ENCODE measurements at places on chromosomes 12 and 14.

GRCh38 chr12:112409064-112409905 is at the start of gene RPL6:
Gene RPL6, minus strand, starts transcription at chr12:112409605. Its CDS starts 949 bp downstream, at chr12:112408656.
- no peaks in the 10 kb centered on the region for H3K36me3 ChIP-seq
- no peaks in the 10 kb centered on the region for H3K27me3 ChIP-seq
- DNase-seq, result peak; percentile 94
- peak within 1 kb of the TSS; percentile 91 for H3K4me3 ChIP-seq
- peak within 1 kb of the TSS; percentile 88 for H3K27ac ChIP-seq
- H3K4me1 ChIP-seq, result peaks cover 19% of the 10 kb centered on the region

DNA sequence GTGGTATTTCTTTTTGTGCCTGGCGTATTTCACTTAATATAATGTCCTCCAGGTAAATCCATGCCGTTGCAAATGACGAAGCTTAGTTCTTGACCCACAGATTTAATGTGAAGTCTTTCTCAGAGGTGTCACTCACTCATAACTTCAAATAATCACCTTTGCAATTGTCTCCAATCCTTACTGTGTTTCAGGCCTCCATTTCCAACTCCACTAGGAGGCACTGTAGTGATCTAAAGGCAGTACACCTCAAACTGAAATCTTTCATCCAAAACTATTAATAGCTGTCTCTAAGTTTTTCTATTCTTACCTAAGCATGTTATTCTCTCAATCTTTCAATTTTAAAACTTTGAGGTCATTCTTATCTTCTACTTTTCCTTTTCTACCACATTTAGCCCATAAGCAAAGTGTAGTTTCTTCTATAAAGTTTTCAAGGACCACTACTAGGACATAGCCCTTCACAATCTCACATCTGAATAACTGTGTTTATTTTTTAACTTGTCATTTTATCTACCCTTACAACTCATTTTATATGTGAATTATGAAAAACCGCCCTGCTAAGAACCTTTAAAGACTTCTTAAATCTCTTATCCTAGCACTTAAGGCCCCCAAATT is 25.5 kb upstream of the FBXO34 start:
- no peaks in the 10 kb centered on the region for H3K27me3 ChIP-seq
- no peaks in the 10 kb centered on the region for H3K36me3 ChIP-seq
- peak overlapping the region; percentile 57 for H3K27ac ChIP-seq
- H3K4me1 ChIP-seq, result peaks cover 29% of the 10 kb centered on the region
- H3K4me3 ChIP-seq, result no peak overlapping the region

- DNase-seq, result no peak
- no peak overlapping the region for H3K27ac ChIP-seq
- H3K36me3 ChIP-seq, result no peaks in the 10 kb centered on the region
- H3K4me1 ChIP-seq, result peaks cover 15% of the 10 kb centered on the region
- no peaks in the 10 kb centered on the region for H3K27me3 ChIP-seq
Observed at GRCh38 chr14:71384007-71384845, 477.0 kb downstream of the PCNX1 start.

DNA sequence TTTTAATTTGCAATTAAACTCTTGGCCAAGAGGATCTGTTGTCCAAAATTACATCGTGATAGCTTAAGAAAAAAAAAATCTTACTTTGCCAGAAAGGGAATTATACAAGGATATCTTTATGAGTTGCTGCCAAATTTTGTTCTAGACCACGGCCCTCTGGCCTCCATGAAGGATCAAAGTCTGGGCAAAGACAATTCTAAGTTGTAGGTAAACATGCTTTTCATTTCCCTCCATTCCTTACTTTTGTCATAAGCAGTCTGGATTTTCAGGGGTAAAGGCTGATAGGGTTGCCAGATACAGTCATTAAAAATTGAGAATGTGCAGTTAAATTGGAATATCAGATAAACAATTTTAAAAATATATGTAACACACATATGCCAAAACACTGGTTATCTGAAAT is 135.1 kb downstream of the MON2 start:
- H3K4me1 ChIP-seq, result peaks cover 5% of the 10 kb centered on the region
- H3K4me3 ChIP-seq, result peak overlapping the region; percentile 86
- peak overlapping the region; percentile 99 for H3K27ac ChIP-seq
- no peaks in the 10 kb centered on the region for H3K27me3 ChIP-seq
- DNase-seq, result no peak
- no peaks in the 10 kb centered on the region for H3K36me3 ChIP-seq

DNA sequence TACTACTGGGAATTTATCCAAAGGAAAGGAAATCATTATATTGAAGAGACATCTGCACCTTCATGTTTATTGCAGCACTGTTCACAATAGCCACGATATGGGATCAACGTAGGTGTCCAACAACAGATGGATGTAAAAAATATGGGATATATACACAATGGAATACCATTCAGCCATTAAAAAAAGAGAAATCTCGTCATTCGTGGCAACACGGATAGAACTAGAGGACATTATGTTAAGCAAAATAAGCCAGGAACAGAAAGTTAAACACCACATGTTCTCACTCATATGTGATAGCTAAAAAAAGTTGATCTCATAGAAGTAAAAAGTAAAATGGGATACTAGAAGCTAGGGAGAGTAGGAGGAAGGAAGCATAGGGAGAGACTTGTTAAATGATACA is 82.9 kb upstream of the CLMN start:
- peak overlapping the region; percentile 28 for H3K27ac ChIP-seq
- H3K36me3 ChIP-seq, result no peaks in the 10 kb centered on the region
- no peak overlapping the region for H3K4me3 ChIP-seq
- H3K4me1 ChIP-seq, result no peaks in the 10 kb centered on the region
- no peaks in the 10 kb centered on the region for H3K27me3 ChIP-seq

- H3K4me1 ChIP-seq, result no peaks in the 10 kb centered on the region
- no peaks in the 10 kb centered on the region for H3K36me3 ChIP-seq
- H3K27me3 ChIP-seq, result no peaks in the 10 kb centered on the region
- H3K27ac ChIP-seq, result no peak overlapping the region
- DNase-seq, result no peak
Observed at GRCh38 chr12:126770188-126770587, 1496.8 kb upstream of the TMEM132C start.

DNA sequence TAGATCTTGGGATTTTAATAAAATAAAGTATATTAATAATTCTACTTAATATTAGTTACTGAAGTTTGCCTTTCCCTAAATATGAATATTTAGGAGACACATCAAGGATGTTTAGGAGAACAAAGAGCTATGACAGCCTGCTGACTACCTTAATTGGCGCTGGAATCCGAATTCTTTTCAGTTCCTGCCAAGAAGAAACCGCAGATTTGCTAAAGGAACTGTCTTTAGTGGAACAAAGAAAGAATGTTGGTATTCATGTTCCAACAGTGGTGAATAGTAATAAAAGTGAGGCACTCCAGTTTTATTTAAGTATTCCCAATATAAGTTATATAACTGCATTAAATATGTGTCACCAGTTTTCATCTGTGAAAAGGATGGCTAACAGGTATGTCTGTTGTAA is 54.5 kb downstream of the MIS18BP1 start:
- H3K36me3 ChIP-seq, result no peaks in the 10 kb centered on the region
- DNase-seq, result no peak
- H3K4me1 ChIP-seq, result no peaks in the 10 kb centered on the region
- no peak overlapping the region for H3K27ac ChIP-seq

DNA sequence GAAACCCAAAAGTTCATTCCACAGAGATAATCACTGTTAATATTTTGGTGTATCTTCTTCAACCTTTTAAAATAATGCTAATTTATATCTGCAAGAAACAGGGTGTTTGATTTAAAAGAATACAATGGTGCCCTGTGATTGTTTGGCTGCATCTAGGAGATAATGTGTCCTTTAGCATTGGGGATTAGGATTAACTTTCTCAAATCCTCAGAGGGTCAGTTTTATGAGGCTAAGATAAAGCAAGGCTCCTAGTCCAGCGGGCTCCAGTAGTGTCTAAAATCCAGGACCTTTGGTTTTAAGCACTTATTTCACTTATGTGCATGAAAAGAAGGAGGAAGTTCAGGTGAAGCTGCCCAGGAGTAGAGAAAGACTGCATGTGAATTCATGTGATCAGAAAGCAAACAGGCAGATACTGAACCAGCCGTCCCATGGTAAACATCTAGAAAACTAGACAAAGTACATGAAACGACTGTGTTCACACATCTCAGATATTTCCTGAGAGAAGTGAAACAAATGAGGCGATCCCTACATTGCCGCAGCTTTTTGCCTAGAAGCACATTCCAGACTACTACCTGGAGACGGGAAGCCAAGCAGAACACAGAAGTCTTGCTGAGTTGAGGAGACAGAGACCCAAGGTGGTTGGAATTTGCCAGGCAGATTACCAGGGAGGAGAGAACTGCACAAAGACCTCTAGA is 129.1 kb upstream of the MAX start:
- H3K4me3 ChIP-seq, result no peak overlapping the region
- peak overlapping the region; percentile 64 for H3K27ac ChIP-seq
- no peak for DNase-seq
- H3K27me3 ChIP-seq, result no peaks in the 10 kb centered on the region
